Activated CD4-positive, alpha-beta T cell treated with anti-CD3 and anti-CD28 coated beads, Interleukin-2, amount 50 U/mL, for 24 hours (primary cell): ENCODE measurements at places on chromosomes 3 and 15.

GRCh38 chr3:52694528-52695189 lies 8.8 kb downstream of the GNL3 start:
- DNase-seq: no peak

DNA sequence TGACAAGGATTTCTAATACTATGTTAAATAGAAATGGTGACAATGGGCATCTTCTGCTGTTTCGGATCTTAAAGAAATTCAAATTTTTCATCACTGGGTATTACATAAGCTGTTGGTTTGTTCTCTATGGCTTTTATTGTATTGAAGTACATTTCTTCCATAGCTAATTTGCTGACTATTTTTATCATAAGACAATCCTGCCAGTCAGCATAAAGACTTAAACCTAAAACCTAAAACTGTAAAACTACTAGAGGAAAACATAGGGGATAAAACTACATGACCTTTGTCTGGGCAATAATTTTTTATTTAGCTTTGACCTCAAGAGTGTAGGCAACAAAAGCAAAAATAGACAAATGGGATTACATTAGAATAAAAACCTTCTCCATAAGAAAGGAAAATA lies 1017.4 kb downstream of the SI start:
- DNase-seq: no peak

GRCh38 chr3:23484386-23484785 lies 281.3 kb downstream of the UBE2E2 start:
- DNase-seq: no peak

DNA sequence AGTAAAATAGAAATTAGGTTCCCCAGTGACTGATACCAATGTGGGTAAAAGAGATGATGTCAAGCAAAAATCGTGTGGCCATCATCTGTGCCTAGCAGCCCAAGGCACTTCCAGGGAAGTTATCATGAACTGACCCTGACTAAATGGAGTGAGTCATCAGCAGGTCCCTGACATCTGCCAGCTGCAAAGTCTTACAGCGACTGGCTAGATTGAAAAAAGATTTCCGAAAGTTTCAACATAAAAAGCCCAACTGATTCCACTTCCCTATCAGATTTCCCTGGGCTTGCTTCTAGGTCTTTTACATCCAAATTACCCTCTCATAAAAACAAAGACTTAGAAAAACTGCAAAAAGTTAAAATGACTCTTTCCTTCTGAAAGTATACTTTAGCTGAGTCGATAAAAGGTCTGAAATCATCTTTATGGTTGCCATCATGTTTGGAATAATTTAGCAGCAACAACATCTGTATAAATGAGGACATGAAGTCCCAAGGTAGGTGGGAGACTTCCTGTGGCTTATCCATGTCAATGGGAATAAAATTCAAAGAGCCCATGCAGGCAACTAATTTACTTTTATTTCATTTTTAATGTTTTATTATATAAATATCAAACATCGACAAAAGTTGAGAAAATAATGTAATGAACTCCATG lies 342.8 kb downstream of the ERC2 start:
- no peak for DNase-seq

- no peak for DNase-seq
These were observed 11.2 kb downstream of the SOX2 start for GRCh38 chr3:181722766-181723425.

DNA sequence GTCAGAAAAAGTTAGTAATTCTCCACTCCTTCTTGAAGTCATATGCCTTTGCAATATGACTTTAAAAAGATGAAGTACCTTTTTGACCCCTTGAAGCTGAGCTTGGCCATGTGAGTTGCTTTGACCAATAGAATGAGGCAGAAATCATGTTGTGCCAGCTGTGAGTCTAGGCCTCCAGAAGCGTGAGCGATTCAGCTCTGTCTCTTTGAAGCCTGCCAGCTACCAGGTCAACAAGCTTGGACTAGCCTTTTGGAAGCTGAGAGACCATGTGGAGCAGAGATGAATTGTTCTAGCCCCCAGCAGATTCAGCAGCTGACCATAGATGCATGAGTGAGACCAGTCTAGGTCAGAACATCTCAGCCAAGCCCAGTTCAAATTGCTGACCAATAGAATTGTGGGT lies 69.8 kb upstream of the EOMES start:
- DNase-seq: no peak

DNA sequence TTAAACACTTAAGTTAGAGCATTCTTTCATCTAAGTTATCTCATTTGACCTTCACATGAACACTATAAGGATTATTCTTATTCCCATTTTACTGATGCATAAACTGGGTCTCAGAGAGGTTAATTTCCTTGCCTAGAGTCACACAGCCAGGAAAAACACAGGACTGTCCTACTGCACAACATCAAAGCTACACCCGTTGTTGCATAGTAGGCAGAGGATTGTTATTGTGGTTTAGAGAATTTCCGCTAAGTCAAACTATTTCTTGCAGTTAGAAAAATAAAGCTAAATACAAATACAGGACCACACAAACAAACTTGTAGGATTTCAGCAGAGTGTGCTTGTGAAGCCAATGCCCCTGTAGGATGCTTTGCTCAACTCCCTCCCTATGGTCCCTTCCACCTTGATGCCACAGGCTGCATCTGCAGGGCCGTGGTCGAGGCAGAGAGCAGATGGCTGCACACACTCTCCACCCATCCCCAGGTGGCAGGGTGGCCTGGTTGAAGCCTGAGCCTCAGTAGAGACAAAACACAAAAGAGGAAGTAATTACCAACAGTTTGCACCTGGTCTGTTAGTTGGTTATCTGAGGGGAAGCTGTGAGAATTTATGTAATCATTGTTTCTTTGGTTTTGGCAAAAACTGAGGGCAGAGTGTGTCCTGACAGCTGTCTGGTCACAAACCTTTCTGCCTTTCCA lies 41.1 kb upstream of the SKOR1 start:
- DNase-seq: no peak

GRCh38 chr15:50354838-50355618 lies at the start of gene GABPB1:
Gene GABPB1, minus strand, starts transcription at chr15:50355198. Its CDS starts 45,400 bp downstream, at chr15:50309798.
- peak; percentile 80 for DNase-seq

DNA sequence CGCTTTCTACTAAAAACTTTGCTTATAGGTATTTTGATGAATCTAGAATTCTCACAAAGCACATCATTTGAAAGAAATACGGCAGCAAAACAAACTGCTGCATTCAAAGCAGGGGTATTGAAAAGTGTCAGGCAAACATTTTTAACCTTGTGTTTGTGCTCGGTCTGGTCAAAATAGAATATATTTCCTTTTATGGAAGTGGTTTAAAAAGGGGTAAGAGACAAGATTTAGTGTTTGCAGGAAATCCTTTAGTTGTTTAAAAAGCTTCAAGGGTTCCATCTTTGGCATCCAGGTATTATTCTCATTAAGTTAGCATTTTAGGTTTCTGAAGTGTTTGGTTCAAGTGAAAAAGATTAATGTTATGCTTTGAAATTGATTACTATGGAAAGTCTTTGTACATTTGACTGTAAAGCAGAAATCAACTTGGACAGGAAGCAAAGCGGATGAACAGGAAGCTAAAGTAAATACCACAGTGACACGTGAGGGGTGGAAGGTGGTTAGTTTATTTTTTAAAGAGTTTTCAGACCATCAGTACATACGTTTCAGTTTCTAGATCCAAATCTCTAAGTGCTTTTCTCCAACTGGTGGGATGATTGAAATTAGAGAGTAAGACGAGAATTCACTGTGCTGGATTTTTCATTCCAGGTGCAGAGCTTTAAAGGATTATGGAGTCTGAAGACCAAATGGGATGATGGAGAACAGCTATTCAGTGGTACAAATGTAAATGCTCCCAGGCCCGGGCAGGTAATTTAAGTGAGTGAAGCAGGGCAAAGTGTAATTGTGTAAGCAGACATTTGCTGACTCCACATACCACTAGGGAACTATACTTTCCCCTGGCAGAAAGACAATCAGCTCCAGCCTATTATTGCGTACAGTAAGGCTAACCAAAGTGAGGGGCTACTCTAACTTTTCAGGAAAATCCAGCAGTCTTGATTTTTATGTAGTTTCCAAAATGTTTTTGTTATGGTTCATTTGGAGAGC lies 341.8 kb upstream of the TBL1XR1 start:
- no peak for DNase-seq

DNA sequence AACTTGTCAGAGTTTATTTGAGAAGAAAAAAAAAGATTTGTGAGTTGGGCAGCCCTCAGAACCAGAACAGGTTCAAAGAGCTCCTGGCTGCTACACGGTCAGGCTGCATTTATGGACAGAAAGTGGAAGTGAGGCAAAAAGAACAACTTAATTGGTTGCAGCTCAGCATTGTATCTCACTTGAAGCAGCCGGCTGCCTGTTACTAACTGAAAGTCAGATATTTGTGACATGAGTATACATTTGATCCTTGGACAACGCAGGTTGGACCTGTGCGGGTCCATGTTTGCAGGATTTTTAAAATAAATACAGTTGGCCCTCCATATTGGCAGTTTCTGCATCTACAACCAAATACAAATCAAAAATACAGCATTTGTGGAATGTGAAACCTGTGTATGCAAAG lies 7.5 kb upstream of the ALDH1L1 start:
- no peak for DNase-seq

GRCh38 chr3:188788621-188789081 lies 383.1 kb upstream of the TPRG1 start:
- peak; percentile 33 for DNase-seq

DNA sequence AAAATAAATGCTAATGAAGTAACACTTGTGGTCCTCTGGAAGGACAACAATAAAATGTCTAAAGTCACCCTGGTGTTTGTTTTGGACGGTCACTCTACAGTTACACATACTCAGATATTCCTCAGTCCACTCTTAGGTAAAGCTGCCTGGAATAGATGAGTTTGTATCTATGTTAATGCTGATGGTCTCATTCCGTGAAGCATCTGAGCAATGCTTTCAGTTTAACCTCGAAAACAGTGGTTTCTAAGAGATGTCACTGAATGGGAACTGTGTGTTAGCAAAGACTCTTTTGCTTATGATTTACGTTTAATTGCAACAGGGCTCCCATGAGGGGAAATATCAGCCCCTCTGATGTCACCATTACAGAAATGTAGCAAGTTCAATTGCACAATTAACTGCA lies 49.1 kb downstream of the FBN1 start:
- DNase-seq: no peak

DNA sequence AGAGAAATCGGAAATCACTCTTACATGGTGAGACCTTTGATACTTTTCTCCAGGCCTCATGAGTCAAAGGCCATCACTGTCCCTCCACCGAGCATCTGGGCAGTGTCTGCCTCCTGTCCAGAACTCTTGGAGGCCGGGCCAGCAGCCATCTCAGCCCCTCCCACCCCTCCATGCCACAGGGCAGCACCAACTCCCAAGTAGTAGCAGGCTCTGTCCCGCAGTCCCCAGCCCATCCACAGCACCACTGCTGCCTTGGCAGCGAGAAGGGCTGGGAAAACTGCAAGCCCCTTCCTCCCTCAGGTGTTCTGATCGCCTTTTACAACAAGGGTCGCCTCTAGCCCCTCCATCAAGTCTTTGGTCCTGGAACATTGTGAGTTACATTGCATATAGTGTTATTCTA lies 5.5 kb downstream of the LYSMD4 start:
- DNase-seq: no peak

- no peak for DNase-seq
These were observed 263.0 kb downstream of the MBNL1 start for GRCh38 chr3:152531717-152532116.

- DNase-seq: no peak
These were observed 25.6 kb upstream of the RHO start for GRCh38 chr3:129502641-129503408.

GRCh38 chr3:32106929-32107362 lies 526 bp downstream of the GPD1L start:
- DNase-seq: no peak

- DNase-seq: no peak
These were observed 2.4 kb downstream of the VGLL4 start for GRCh38 chr3:11641316-11641682.

DNA sequence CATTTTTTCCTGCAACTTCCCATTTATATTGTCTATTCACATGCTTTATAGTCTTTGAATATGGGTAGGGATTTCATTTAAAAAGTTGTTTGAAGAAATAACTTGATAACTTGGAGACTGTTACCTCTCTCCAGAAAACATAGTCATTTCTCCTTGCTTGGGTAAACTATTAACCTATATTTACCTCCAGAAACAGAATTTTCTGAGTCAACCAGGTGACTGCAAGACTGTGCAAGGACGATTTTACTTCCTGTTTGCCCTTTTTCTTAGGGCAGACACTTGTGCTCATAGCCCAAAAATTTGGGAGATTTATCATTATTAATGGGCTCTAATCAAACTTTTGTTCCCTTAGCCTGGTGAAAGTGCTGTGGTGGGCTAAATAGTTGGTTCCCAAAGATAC lies 14.3 kb upstream of the MOBP start:
- no peak for DNase-seq

DNA sequence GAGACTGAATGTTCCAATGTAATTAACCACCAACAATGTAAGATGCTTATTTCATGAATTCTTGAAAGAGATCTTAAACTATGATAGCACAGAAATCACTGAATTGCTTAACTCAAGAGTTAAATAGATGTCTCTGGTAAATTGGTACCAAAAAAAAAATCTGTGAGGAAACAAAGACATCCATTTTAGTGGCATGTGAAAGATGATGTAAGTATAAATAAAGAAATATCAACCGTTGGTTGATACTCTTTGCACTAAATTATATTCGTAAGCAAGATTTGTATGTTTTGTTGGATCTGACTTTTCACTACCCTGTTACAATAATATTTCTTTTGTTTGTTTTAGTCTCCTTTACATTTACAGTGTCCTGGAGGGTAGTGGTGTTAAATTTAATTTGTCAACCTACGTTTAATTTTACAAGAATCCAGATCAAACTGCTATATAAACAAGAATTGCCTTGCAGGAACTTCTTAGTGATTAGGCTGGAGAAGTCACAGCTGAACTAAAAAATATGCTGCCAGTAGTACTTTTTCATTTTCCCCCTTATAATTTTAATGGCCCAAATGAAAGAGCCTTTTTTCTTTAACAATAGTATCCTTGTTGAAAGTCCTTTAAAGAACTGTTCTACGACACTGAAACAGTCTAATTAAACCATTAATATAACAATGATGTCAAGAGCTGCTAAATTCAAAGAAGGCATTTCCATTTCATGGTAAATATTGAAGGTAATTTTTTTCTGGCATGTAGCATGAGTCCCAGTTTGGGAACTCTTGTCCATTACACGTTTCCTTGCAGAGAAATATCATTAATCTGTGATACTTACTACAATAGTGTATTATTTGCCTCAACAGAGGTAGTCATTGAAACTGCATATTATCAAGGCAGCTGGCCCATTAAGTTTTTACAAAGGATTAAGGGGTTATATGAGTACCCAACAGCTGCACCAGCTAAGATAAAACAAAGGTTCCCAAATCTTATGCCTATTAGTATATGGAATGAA lies 109.6 kb upstream of the PHLDB2 start:
- DNase-seq: no peak

- no peak for DNase-seq
These were observed 18.2 kb upstream of the PRR23E start for GRCh38 chr3:127174715-127175140.

GRCh38 chr15:80856809-80857377 lies 77.7 kb downstream of the CEMIP start:
- no peak for DNase-seq

DNA sequence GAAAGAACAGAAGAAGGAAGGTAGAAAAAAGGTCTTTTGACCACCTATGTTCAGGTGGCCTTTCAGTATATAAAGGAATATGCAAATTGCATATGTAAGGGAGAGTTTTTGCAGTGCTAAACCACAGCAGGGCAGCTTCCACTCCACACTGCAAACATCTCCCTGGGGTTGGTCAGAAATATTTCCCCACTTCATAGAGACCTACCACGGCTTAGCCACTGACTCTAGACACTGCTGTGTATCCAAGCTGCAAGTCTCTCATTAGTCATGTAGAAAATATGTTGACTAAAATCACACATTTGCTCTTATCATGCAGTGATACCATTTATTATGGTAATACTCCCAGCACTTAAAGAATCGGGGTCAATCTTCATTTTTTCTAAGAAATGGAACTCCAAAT lies 214.9 kb upstream of the NR2F2 start:
- DNase-seq: no peak
